ENCODE measurements at places on chromosomes 2 and 18.

GRCh38 chr18:7562491-7562890 is 4.6 kb upstream of the PTPRM start:
- DNase-seq: no peak

DNA sequence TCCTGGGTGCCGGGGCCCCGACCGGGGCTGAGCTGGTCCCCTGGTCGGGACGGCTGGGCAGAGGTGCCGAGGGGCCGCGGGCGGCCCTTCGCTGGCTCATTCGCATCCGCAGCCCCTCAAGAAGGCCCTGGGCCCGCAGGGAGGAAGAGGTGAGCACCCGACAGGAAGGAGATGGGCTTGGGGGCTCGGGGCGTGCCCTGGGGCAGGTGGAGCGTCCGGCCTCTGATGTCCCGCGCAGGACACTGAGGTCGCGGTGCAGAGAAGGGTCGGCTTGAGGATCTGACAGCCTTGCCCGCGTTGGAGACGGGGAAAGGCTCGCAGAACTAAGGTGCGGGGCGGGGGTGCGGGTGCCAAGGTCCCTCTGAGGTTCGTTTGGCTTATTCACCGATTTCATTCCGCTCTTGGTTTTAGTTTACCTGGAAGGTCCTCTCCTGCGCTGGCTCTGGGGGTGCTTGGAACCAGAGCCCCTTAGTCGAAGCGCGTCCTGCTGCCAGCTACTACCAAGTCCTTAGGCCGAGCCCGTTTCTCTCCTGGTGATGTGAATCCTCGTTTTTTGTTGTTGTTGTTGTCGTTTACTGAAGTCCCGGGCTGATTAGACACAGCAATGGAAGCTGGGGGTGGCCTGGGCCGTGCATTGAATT is 18.9 kb upstream of the CD8A start:
- no peak for DNase-seq

GRCh38 chr18:26708806-26709716 is 156.4 kb downstream of the AQP4 start:
- no peak for DNase-seq

GRCh38 chr18:3504637-3505036 is 54.7 kb downstream of the TGIF1 start:
- DNase-seq: no peak

DNA sequence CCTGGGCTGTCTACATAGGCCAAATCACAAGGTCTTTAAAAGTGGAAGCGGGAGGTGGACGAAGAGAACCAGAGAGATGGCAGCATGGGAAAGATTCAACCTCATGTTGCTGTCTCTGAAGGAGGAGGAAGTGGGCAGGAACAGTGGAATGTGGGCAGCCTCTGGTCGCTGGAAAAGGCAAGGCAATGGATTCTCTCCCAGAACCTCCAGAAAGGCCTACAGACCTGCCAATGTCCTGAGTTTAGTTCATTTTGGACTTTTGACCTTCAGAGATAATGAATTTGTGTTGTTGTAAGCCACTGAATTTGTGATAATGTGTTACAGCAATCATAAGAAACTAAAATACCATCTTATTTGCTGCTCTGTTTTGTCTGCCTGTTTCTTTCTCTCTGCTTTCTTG is 122.5 kb downstream of the RNF152 start:
- no peak for DNase-seq

DNA sequence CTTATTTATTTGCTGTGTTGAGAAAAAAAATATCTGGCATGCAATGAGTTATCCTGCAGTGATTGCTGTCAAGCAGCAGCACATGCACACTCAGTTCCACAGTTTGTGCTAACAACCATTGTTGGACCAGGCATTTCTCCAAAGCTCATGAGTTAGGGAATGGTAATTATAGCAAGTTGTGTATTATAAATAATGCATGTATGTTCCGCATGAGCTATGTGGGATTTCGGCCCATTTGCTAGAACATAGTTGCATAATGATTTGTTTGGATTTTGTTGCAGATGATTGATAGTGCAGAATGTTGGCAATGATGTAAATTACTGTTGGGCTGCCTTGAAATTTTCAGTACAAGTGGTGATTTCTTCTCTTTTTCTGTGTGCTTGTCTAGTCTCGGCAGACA is 10.7 kb downstream of the KCNJ3 start:
- DNase-seq: no peak

DNA sequence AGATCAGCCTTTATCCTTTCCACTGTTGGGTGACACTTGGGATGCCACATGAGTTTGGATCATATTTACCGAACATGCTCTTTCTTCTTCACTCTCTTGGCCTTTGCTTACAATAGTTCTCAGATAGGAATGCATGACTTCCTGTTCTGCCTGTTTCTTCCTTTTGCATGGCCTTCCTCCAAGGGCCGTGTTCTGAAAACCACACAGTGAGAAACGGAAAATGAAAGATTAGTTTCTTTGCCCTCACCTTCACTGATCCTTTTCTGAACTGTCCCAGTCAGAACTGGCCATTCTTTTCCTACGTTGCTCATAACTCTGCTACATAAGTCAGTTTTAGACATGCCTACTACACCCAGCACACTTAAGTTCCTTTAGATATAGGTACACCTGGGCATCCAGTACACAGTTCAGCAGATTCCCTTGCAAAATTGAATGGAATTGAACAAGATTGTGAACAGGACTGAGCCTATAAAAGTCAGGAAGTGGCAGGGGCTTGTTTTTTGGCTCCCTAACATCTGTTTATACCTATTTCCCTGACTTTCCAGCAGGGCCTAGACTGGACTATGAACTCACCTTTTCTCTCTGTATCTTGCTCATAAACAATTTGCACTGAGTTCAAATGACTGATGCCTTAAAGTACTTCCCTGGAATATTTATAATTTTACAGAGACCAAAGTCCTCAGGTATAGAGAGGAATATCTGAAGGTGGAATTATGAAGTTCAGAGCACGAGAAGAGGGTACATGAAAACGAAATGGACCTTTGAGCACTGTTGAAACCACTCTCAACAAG is 186.4 kb upstream of the ST6GAL2 start:
- no peak for DNase-seq

- DNase-seq: no peak
Observed at GRCh38 chr2:149741646-149742045, 154.1 kb upstream of the MMADHC start.

GRCh38 chr2:129203331-129203730 is 776.1 kb upstream of the RAB6C start:
- DNase-seq: no peak

DNA sequence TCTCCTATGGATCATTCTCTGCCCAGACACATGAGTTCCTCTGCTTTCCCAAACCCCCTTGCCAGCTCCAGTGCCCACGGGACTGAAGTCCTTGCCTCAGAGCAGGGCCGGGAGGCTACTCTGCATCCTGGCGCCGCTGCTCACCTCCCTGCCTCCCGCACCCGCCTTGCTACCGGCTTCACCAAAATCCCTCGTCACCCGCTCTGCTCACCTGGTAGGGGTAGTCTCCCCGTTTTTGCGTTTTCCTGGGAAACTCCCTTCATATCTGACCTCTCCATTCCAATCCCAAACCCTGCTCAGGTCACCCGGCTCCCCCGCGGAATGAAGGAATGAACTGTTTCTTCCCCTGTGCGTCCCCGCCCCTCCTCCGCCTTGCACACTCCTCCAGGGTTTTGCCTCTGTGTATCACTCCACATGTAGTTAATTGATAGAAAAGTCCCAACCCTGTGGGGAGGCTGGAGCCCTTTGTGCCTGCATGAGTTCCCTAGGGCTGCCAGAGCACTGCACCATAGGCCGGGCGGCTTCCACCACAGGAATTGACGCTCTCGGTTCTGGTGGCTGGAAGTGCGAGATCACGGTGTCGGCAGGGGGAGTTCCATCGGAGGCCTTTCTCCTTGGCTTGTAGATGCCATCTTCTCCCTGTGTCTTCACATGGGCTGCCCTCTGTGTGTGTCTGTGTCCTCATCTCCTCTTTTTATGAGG is 2.0 kb upstream of the DGKD start:
- no peak for DNase-seq

- no peak for DNase-seq
Observed at GRCh38 chr2:72143441-72144273, 4.0 kb downstream of the CYP26B1 start.

GRCh38 chr2:182066400-182067087 is 80.9 kb downstream of the PPP1R1C start:
- no peak for DNase-seq

DNA sequence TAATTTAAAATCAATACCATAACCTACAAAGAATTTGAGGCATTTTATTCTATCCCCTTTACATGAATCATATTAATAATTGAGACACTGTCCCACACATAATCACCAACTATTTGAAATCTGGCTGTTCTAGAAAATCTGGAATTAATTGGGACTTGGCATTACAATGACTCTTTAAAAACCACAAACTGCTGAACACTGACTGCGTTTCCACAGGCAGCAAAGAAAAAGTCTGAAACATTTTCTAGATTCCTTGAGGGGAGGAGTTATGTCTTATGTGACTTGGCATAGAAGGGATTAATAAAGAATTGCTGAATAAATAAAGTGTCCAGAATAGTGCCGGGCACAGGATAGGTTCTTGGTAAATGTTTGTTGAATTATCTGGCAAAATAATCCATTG is 61.4 kb downstream of the GPR39 start:
- DNase-seq: no peak
